A549 (cell line): ENCODE measurements at places on chromosomes 11 and 22.

DNA sequence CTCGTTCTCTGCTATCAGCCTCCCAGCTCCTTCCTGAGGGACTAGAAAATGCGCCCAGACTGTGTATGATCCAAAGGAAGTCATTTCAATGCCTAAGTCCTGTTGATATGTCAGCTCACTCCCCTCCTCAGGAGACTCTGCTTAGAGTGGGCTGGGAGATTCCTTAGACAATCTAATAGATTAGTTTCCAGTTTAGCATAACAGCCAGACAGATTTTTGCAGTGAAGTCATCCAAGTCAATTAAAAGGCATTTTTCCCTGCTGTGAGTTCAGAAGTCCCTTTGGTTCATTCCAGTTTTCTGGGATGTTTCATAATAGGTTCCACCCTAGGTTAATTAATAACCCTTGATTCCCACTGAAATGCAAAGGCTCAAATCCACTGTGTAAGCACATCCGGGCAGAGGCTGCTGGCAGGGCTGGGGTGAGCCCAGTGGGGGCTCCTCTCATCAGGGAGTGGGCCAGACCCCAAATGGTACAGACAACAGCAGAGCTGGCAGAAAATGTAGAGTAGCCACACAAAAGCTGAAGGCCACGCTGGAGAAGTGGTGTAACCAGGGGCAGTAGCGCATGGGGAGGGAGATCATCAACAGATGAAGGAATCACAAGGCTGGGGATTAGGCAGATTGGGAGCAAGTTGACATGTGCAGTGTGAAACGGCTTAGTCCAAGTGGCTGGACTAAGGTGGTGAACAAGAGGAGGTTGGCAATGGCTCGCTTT lies 90.6 kb downstream of the SYN3 start:
- DNase-seq = no peak

GRCh38 chr11:26827567-26828081 lies 105.8 kb upstream of the SLC5A12 start:
- DNase-seq = no peak

DNA sequence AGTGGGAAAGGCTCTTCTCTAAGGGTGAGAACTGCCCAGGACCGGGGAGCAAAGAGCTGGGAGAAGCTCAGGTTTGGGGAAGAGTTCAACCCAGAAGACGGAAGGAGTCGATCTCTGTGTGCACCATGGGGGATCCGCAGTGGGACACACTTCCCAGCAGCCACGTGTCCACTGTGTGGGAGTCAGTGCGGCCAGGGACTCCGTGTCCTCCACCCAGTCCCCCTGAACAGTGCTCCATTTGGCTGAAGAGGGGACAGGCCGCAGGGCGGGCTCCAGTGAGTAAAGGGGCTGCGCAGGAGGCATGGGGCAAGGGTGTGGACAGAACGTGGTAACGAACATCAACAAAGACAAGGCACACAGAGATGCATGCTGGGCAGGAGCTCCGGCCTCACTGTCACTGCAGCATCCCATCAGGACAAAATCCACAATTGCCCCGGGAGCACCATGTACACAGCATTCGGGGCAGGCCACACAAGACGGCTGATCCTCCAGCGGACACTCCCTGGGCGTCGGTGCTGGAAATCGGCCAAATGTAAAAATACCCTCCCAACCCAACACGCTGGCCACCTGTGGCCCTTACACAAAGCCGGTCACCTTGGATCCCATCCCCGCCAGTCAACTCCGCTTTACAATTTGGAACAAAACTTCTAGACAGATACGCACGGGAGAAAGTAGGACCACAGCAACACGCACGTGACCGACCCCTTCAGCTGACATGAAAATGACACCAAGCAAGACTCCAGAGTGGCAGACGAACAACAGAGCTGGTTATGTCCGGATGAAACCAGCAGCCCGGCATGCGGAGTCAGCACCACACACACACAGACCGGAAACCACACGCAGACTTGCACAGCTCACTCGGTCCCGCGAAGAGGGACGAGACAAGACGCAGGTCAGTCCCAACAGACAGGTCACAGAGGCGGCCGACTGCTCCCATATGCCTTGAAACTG lies 366.8 kb downstream of the SHANK2 start:
- DNase-seq = no peak

GRCh38 chr11:45894555-45895247 lies 9.2 kb downstream of the MAPK8IP1 start:
- DNase-seq = no peak

- no peak for DNase-seq
Measured at GRCh38 chr22:17242641-17243040, 23.4 kb upstream of the ADA2 start.

GRCh38 chr22:18965526-18966421 lies 29.7 kb upstream of the PRODH start:
- no peak for DNase-seq

DNA sequence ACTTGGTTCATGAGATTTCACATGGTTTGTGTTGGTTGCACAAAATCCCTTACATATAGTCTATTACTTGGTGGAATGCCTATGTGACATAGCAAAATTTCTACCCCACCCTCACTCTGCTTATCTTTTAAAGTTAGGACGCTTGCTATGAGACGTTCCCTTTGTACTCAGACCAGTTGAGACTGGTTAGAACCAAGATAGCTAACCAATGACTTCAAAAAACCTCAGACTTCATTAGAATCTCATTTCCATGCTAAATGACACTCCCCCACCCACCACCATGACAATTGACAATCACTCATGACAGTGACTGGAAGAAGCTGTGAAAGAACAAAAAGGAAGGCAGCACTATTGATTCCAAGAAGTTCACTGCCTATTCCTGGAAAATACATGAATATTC lies 313.6 kb downstream of the ETS1 start:
- DNase-seq = no peak

GRCh38 chr11:62081378-62082291 lies 42.2 kb upstream of the INCENP start:
- DNase-seq = peak; percentile 72

- DNase-seq = no peak
Measured at GRCh38 chr11:20310596-20311394, 52.7 kb upstream of the HTATIP2 start.

DNA sequence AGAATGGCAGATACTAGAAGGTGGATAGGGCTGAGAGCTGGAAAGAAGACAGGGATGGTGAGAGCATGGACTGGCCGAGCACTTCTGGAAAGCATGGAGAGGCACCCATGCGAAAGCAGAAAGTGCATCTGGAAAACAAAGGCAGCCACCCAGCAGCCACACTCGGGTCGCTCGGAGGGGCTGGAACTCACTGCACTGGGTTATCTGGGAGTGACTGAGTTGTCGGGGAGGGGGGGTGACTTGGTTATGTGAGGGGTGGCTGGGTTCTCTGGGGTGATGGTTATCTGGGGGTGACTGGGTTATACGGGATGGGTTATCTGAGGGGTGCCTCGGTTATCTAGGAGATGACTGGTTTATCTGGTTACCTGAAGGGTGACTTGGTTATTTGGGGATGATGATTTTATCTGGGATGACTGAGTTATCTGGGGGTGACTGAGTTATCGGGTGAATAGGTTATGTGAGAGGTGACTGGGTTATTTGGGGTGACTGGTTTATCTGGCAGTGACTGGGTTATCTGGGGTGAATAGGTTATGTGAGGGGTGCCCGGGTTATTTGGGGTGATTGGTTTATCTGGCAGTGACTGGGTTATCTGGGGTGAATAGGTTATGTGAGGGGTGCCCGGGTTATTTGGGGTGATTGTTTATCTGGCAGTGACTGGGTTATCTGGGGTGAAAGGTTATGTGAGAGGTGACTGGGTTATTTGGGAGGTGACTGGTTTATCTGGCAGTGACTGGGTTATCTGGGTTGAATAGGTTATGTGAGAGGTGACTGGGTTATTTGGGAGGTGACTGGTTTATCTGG lies 2.6 kb upstream of the PANX2 start:
- no peak for DNase-seq
